Right lung (tissue), 10 donors: ENCODE measurements at places on chromosomes 16 and 17. TPM values are rescaled to one million over a fixed set of nuclear protein-coding genes. Genes with fewer than 3 reads are reported as not detected.

Gene SGCA
- polyA plus RNA-seq: 9.7 TPM

Gene CCL8
- polyA plus RNA-seq: 0.39 TPM

GRCh38 chr16:74064120-74064735, 232.4 kb upstream of the PSMD7 start:
- DNase-seq: peak; percentile 23

GRCh38 chr16:56777001-56777400, 47.1 kb downstream of the NUP93 start:
- DNase-seq: no peak

- no peak for DNase-seq
Measured at GRCh38 chr17:66032082-66032712, 159.7 kb downstream of the CEP112 start.

- DNase-seq: peak; percentile 73
Measured at GRCh38 chr17:38967290-38967738, at the start of gene FBXO47. Gene FBXO47 (minus strand): TSS chr17:38967403. CDS start chr17:38963025, 4,378 bp downstream.

GRCh38 chr16:28526201-28527099, 12.3 kb downstream of the NUPR1 start:
- DNase-seq: no peak

- DNase-seq: no peak
Measured at GRCh38 chr17:444879-445454, 92.4 kb upstream of the RPH3AL start.

- DNase-seq: no peak
Measured at GRCh38 chr16:76816475-76816874, 374.5 kb upstream of the MON1B start.

DNA sequence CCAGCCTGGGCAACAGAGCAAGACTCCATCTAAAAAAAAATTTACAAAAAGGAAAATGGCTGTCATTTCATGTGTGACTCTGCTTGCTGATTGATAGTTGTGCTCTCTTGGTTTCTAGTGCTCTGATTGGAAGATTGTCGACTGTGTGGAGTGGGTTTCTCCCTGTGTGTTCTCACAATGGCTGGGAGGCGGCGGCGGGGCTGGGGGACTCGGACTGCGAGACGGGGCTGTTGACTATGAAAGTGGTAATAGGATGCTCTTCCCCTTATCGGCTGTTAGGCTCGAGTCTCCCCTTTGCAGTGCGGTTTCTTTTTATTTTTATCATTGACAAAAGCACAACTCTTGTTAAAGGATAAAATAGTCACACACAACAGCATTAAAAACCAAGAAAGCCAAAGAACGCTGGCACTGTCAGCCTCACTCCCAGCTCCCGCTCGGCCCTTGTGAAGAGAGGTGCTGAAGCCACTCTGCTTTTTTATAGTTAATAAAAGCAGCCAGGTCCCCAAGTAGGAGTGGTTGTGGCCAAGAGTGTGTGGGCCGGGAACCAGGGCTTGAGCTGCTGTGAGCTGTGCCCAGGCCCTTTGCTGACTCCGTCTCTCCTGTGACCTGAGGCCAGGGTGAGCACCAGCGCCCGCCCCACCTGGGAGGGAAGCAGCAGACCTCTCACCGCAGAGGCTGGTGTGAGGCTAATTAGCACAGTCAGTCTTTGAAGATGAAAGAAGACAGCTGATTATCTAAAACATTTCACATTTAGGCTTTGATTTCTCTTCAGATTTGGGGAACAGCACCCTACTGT, 36.5 kb downstream of the TBCD start:
- DNase-seq: no peak

DNA sequence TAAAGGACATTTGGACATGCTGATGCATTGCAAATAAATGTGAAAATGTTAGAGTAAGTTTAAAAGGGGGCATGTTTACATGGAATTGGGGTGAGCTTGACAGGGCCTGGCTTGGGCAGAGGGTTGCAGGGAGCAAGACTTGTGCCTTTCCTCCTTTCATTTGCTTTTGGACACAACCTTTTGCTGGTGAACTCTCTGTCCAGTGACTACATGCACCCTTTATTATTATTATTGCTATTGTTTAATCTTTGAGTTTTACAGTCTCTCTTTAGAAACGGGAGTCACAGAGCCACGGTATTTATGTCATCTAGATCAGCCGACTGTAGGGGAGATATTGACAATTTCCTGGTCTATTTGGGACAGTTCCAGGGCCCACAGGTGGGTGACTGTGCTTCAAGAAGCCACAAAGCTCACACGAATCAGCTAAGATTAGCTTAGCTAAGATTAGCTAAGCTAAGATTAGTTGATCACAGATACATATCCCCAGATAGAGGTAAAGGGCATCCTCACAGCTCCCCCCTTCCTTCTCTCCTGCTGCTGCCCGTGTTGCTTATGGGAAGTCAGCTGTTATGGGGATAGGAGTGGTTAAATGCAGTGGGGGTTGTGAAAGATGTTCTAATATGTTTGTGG, 28.9 kb upstream of the ETV4 start:
- no peak for DNase-seq

DNA sequence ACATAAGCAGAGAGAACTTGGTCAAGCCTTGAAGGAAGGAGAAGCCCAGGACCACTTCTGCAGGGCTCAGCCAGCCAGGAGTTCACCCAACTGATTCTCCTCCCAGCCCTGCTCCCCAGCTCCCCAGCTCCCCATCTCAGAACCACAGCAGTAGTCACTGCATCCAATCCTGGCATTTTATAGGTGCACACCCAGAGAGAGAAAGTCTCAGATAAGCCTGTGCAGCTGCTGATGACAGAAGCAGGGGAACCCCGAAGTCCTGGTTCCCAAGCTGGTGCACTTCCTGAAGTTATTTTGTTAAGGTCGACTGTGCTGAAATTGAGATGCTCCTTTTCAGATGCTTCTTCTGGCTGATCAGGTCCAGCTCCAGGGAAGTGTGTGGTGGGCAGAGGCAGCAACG, 6.6 kb downstream of the RNF112 start:
- no peak for DNase-seq
